ENCODE measurements at places on chromosomes 3 and 15. TPM values are rescaled to one million over a fixed set of nuclear protein-coding genes. Genes with fewer than 3 reads are reported as not detected.

The PPARG gene
- 0.30 TPM for total RNA-seq

The KNG1 gene
- 0.34 TPM for total RNA-seq

The LINGO1 gene
- total RNA-seq, result 60.5 TPM

- DNase-seq, result no peak
Measured at GRCh38 chr3:76586471-76586870, 453.4 kb upstream of the ROBO2 start.

DNA sequence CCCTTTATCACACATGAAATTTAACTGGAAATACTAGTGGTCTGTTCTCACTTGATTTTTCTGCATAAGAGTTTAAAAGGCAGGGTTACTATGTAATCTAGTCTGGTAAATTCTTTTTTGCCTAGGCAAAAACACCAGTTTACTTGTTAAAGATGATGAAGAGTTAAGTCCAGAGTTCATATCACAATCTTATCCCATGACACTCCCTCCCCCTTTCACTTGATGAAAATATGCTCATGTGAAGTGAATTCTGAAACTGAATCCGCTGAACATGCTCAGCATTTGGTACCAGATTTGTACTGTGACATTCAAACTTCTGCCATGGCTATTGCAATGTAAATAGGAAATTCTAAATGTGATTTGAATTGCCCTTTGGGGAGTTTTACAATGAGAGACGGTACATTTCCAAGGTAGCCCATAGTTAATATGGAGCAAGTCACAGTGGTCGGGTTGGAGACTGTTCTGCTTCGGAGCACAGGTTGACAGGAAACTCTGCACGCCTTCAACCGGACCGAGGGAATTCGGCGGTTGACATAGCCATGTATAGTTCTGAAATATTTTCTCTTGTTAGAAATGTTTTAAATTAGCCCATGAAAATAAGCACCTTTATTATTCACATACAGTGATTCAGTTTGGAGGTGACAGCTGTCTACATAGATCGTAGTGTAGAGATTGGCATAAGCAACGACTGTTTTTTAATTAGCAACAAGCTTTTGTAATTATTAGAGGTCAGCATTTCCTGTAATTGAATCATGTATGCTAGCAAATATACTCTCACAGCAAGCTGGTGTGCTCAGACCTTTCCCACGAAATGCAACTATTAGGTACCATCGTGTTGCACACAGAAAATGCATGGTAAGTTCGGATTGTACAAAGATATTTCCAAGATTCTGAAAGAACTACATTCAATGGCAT is 768.6 kb upstream of the GOLIM4 start:
- no peak for DNase-seq

All from WTC11 (cell line).